Panc1 (cell line): ENCODE measurements at places on chromosomes 16 and 17.

DNA sequence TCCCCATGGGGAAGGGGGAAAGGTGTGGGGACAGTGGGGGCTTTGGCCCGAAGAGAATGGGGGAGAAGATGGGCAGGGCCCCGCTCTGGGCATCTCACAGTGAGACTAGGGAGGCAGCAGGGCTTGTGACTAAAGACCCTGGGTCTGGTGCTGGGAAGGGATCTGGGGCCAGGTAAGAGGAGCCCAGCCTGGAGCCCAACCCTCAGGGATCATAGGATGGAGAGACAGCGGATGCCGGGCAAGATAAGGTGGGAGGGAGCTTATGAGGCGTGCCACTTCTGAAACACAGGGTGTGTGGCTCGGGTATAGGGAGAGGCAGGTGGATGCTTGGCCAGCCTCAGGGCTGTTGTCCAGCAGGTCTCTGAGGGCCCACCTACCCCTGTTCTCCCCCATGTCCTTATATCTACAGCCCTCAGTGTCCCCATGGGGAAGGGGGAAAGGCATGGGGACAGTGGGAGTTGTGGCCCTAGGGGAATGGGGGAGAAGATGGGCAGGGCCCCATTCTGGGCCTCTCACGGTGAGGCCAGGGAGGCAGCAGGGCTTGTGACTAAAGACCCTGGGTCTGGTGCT, 15.4 kb downstream of the USP6 start:
- no peak for DNase-seq

DNA sequence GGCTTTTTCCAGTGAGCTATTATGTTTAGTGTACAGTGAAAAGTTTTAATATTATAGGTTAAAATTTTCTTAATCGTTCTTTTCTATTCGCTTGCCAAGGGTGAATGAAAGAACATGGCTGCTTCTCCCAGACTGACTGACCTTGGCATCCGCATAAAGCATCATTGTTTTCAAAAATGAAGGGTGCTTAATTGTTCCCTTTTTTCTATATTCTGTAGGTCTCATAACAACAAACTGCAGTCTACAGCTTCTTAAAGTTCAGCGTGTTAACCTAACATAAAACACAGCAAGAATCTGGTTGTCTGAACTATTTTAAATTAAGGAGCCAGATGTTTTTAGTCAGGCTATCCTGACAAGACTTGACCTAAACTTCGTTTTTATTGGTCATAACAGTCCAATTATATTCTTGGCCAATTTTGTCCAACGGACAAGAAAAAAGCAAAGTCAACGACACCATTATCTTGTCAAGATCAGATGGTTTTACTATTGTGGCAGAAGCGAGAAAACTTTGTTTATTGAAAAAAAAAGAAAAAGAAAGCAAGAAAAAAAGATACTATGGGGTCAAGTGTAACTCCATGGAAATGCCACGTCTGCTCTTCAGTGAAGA, 14.1 kb downstream of the C17orf58 start:
- DNase-seq, result no peak

DNA sequence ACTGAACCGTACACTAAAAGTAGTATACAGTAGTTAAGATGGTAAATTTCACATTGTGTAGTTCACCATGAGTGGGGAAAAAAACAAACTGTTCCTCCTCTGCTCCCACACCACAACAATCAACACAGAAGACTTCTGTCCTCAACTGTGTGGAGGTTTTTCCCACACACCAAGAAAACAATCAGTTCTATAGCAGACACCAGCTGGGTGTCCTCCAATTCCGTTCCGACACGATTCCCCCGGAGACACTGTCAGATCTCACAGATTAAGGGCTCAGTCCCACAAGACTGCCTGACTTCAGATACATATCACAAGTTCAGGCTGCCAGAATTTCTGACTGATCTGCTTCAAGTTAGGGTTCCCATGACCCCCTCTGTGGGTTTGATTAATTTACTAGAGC, 31.8 kb downstream of the BBS2 start:
- DNase-seq, result no peak

DNA sequence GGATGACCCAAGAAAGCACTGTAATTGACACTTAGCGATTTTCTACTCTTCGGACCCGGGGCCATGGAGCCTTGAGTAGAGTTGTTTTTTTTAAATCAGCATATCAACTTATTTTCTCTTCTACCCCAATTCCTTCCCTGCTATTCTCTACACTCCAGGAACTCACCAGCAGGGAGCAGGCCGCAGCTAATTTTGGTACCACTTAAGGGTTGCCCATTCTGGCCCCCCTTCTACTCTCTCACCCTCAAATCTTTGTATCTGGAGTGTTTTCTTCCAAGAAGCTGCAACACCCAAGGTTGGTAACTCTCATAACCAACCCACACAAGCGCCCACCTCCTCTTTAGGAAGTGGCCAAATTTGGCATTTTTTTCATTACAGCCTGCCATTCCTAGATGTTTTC, 5.5 kb upstream of the ERAL1 start:
- no peak for DNase-seq

- no peak for DNase-seq
These were observed 94.8 kb downstream of the NPIPB11 start for GRCh38 chr16:29311461-29312344.

DNA sequence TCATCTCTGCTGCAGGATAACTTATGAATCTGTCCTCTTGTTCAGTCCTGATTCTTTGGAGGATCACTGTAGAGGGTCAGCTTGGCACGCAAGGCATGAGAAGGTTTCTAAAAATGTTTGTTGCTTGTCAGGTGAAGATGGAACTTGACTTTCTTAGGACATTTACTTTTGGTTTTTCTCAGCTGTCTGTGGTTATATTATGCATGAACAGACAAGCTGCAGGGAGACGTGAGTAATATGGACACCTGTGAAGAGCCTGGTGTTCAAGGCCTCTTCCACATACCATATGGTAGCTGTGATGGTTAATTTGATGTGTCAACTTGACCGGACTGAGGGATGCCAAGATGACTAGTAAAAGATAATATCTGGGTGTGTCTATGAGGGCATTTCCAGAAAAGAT, 270.2 kb upstream of the CPHXL start:
- no peak for DNase-seq

- no peak for DNase-seq
These were observed 961 bp downstream of the FGF11 start for GRCh38 chr17:7440113-7440833.

DNA sequence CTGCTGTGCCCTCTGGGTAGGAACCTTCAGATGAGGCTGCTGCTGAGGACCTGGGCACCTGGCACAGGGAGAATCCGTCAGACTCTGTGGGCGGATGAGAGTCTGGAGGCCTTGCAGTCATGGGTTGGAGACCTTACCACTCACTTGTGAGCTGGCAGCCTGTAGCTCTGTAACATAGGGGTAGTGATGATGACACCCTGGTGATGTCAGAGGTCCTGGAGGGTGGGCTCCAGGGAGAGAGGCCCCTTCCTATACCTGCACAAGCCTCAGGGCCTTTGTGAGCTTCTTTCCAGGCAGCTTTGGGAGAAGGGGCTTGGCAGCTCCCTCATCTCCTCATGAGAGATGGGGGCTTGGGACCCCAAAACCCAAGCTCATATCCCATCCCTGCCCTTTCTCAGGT, 1.6 kb downstream of the MIEF2 start:
- no peak for DNase-seq

DNA sequence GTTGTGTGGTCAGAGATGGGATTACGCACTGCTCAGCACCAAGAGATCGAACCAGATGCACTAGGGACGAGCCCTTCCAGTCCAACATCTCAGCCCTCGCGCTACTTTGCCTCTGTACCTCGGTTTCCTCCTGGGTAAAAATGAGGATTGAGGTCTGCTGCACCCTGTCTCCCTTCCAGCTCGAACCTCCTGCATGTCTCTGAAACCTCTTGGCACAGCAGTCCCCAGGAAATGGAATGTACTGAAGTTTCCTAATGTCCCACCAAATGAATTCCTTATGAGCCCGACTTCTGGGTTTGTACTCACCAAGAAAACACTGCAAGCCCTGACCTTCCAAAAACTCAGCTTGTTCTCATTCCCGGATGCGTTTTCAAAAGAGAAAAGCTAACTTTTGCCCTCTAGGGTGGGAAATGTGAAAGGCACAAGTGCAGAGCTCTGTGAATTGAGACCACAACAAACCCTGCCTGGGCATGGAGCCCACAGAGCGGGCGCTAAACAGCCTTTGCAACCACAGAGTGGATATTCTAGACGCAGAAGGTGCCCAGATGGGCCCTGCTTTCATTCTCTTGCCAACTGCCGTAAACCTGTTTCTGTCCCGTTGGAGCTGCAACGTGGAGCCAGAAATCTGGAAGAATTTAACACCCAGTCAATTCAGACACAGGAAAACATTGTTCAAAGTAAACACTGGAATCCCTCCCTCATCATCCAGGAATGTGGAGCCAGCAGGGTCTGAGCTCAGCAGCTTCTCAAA, 10.3 kb downstream of the CDRT4 start:
- no peak for DNase-seq

- no peak for DNase-seq
These were observed 32.8 kb downstream of the TANC2 start for GRCh38 chr17:62998665-62999393.

GRCh38 chr16:46830417-46830901, 521 bp downstream of the C16orf87 start:
- DNase-seq, result no peak

DNA sequence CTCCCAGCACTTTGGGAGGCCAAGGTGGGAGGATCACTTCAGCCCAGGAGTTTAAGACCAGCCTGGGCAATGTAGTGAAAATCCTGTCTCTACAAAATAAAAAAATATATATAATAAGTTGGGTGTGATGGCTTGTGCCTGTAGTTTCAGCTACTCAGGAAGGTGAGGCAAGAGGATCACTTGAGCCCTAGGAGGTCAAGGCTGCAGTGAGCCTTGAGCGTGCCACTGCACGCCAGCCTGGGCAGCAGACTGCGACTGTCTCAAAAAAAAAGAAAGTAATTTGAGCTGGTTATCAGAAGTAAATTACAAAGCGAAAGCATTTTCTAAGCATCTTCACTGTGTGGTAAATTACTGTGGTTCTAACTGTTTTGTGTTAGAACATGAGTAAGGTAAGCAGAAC, 66.2 kb downstream of the NQO1 start:
- no peak for DNase-seq

DNA sequence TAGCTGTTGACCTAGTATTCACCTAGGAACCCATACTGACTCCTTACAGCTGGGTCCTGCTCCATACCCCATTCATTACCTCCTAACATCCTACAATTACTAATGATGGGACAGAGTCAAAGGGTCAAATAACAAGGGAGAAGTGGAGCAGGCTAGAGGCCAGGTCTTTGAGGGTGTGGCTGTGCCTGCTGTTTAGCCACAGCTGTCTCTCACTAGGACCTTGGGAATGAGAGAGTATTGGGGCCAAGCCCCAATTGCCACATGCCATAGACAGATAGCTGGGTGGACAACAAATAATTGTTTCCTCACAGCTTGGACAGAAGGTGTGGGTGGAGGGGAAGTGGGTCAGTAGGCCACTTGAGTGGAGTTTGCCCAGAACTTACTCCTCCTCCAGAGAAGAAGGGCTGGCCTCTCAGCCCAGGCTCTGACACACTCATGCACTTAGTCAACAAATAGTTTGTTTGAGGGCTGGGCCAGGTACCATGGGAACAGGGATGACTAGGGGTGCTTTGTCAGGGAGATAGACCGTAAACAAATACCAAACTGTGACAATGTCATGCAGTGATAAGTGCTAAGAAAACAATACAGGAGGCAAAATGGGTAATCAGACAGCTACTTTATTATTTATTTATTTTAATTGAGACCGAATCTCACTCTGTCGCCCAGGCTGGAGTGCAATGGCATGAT, 10.2 kb upstream of the CENPT start:
- DNase-seq, result peak; percentile 78

GRCh38 chr16:2511996-2512734, 1.6 kb upstream of the ATP6V0C start:
- DNase-seq, result no peak

GRCh38 chr17:7586673-7587419, 3.0 kb downstream of the SOX15 start:
- DNase-seq, result no peak

DNA sequence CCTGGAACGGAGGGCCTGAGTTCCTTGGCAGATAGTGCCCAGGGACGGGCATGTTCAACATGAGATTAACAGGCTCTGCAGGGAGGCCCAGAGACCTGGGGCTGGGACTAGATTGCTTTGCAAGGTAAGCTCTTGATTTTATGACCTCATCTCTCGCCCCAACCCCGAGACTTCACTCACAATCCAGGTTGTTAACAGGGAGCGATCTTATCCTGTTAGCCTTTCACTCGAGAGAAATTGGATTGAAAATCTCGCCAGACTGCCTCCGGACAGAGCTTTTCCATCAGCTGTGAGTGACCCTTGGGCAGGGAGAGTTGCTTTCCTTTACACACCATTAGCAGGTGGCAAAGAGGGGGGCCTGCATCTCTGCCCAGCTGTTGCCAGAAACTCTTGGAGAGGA, 521.7 kb upstream of the EEF2KMT start:
- DNase-seq, result no peak

GRCh38 chr17:38322897-38323296, 20.9 kb downstream of the GPR179 start:
- no peak for DNase-seq

DNA sequence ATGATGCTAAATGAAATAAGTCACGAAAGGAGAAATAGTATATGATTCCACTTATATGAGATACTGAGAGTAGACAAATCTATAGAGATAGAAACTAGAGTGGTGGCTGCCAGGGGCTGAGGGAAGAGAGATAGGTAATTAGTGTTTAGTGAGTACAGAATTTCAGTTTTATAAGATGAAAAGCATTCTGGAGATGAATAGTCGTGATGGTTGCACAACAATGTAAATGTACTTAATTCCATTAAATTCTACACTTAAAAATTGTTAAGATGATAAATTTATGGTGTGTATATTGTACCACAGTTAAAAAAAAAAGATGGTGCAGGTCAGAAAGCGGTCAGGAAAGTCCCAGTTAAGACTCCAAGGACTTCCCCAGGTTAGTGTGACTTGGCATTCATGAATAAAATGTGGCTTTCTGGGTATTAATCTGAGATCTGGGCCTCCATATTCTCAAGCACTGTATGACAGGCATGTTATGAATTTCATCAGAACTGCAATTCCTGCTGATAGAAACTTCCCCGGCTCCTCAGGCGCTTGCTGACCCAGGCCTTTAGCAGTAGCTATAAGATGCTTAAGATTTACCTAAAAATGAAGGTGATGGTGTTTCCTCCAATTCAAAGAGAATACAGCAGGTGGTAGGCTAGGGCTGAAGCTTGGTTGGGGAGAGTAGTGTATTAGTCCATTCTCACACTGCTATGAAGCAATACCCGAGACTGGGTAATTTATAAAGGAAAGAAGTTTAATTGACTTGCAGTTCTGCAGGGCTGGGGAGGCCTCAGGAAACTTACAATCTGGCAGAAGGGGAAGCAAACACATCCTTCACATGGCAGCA, 115.3 kb upstream of the SOX9 start:
- no peak for DNase-seq
